ENCODE measurements at places on chromosomes 4 and X. TPM values are rescaled to one million over a fixed set of nuclear protein-coding genes. Genes with fewer than 3 reads are reported as not detected.

ATOH1 gene
- total RNA-seq: not detected

TRIML2 gene
- not detected for total RNA-seq

DNA sequence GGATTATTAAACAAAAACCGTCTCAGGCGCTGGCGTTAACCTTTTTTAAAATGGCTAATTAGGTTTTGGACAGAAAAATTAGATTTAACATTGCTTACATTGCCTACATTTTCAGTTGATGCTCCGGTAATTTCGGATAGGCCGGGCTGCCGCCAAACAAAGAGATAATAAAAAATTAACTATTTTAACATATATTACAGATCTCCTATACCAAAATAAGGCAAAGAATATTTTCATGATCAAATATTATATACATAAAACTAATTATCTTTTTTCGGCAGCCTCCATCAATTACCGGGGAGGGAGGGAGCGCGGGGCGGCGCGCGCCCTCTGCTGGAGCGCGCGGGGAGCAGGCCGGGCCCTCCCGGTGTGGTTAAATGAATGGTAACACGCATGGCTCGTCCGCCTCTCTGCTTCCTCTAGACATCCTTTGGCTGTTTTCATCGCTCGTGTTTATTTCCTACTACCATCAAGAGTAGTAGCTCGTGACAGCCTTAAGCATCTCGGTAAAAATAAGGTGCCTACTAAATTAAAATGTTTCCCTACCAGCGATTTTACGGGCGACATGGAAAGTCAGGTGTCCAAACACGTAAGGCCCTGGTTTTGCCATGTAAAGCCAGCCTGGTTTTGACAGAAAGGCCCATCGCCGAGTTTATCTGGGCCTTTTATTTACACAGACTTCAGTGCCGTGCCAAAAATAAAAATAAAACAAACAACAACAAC is 52.4 kb upstream of the TMEM33 start:
- DNase-seq: no peak

- DNase-seq: no peak
Measured at GRCh38 chrX:129958814-129959492, 23.5 kb upstream of the BCORL1 start.

POLN gene
- 0.61 TPM for total RNA-seq

GPRASP3 gene
- 0.22 TPM for total RNA-seq

DNA sequence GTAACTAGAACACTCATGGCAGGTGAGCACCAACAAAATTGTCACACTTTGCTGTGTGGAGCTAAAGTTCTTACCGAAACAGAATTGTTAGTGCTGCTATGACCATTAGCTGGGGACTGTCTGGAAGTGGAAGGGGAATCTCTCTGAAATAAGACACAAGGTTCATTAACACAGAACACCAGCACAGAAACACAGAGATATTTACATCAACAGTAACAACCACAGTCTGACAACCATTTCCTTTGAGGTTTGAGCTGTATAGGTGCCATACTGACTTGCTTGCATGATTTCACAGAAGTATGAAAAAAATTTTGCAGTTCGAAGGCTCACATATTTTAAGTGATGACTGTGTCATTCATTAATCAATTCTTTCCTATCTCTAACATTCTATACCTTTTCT is 109.8 kb downstream of the NYX start:
- no peak for DNase-seq

- DNase-seq: peak; percentile 77
Measured at GRCh38 chr4:16916719-16917337, 18.4 kb upstream of the LDB2 start.

DNA sequence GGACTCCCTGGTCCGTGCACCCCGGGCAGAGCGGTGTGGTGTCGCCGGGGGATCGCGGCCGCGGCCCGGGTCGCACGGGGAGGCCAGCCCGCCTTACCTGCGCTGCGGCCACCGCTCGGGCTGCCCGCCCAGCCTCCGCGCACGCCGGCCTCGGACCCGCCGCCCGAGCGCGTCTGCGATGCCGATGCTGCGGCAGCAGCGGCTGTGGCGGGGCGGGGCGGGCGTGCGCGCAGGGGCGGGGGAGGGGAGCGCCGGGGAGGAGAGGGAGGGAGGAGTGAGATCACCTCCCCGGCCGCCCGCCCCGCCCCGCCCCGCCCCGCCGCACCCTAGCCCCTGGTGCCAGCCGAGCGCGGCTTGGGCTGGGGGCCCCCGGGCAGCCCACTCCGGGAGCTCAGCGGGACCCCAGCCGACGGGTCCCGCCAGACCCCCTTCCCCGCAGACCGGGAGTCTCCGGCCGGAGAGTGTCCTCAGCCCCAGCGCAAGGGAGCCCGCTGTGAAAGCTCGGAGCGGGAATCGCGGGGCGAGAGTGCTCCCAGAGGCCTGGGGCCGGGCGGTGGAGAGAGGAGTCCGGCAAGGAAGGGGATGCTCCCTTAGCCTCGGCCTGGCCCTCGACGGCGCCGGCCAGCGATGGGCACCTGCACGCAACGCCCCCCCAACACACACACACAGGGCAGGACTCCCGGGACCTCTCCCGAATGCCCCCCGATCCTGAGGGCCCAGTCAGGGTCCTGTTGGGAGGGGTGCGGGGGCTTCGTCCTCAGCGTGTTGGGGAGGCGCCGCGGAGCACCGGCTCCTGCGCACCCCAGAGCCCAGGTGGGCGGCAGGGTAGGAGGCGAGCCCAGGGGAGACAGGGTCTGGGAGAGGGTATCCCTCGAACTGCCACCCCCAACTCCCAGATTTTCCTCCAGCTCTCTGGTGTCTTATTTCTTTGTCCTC is at the start of gene L1CAM:
Gene L1CAM (minus strand): TSS at position 206 of the 936 bp plus-strand sequence. CDS start 10,337 bp downstream, outside the sequence.
- no peak for DNase-seq

GRCh38 chr4:85642356-85643100 is 167.6 kb downstream of the ARHGAP24 start:
- DNase-seq: no peak

GRCh38 chrX:69170319-69170718 is 5.1 kb upstream of the PJA1 start:
- no peak for DNase-seq

DNA sequence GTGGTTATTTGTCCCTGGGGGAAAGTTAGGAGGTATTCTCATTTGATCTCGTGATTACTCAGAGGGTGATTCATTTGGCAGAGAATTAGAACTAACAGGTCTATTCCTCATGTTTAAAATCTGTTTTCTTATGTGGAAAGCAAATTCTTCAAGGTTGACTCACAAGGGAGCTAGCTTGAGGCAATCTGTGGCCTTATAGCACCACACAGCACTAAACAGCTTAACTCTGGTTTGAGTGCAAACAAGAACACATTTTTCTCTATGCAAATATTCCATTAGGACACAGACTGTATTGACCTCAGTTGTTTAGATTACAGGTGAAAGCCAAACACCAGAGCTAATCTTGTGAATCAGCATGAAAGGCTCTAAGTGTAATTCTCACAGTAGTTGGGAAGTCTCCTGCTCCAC is 694.4 kb upstream of the POU3F4 start:
- DNase-seq: peak; percentile 80

DNA sequence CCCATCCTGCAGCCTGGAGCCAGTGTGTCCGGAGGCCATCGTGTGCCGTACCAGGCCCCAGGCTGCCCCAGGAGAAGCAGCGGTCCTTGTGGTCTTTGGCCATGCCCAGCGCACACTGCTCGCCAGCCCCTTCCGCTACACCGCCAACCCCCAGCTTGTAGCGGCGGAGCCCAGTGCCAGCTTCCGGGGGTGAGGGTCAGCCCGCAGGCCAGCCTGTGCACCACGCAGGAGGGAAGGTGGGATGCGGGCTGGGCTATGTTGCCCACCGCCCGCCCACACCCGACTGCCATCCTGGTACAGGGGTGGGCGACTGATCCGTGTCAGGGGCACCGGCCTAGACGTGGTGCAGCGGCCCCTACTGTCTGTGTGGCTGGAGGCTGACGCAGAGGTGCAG is 7.6 kb upstream of the SRPK3 start:
- no peak for DNase-seq

ARMCX1 gene
- 19.6 TPM for total RNA-seq

GRCh38 chr4:89000844-89001360 is 56.1 kb downstream of the FAM13A start:
- peak; percentile 8 for DNase-seq

DNA sequence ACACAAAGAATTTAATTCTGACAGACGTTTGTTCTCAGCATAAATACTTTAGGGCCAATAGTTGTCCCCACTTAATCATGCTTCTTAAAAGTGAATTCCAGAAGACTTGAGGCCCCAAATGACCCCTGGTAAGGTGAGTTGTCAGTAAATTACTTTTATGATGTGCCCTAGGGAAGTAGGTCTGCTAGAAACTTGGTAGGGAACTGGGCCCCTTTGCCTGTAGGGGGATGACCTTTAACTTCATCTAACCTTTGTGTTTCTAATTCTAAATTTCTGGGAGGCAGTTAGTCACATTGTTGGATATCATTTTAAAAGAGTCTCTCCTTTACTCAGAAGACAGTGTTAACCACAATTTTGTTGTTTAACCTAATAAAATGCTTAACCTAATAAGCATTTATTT is 28.8 kb downstream of the HHIP start:
- no peak for DNase-seq

DNA sequence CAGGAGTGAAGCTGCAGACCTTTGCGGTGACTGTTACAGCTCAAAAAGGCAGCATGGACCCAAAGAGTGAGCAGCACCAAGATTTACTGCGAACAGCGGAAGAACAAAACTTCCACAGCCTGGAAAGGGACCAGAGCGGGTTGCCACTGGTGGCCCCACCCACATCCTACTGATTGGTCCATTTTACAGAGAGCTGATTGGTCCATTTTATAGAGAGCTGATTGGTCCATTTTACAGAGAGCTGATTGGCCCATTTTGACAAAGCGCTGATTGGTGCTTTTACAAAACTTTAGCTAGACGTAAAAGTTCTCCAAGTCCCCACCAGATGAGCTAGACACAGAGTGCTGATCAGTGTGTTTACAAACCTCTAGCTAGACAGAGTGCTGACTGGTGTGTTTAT is 134.2 kb upstream of the FRG1 start:
- DNase-seq: no peak

- DNase-seq: no peak
Measured at GRCh38 chr4:174157106-174157607, 126.3 kb downstream of the FBXO8 start.

TIMP1 gene
- 245 TPM for total RNA-seq

RBM41 gene
- 9.8 TPM for total RNA-seq

DNA sequence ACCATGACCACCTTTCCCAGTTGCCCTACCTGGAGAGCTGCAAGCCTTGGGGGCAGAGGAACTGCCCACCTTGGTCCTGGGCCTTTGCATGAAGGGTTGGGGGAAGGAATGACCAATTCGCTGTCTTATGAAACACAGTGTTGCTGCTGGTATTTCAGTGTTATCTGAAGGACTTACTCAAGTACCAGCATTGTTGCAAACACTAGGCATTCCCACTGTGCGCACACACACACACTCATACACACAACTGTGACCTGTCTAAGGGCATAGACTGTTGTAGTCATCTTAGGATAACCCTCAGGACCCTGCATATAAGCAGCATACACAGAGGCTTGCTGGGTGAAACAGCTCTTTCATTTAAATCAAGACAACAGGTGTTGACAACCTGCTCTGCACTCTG is 210.9 kb downstream of the EVC2 start:
- no peak for DNase-seq

MAGEB10 gene
- total RNA-seq: not detected

DNA sequence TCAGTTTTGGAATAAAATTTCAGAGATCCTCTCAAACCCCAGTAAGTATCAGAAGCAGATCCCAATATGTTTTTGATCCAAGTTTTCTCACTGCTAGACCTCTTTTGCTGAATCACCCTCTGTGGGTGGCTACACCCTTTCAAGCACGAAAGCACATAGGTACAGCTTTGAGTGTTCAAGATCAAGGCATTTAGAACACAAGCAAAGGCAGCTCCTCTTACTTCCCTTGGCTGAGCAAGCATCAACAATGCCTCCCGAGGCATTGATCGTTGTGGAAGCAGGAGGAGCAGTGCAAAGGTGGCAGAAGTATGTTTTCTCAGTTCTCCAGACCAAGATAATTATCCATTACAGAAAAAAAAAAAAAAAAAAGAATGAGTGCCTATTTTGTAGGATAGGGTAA is 72.0 kb upstream of the TSPAN7 start:
- no peak for DNase-seq

PDZD4 gene
- total RNA-seq: 0.09 TPM

- no peak for DNase-seq
Measured at GRCh38 chrX:53050841-53051240, 2.3 kb downstream of the GPR173 start.

DNA sequence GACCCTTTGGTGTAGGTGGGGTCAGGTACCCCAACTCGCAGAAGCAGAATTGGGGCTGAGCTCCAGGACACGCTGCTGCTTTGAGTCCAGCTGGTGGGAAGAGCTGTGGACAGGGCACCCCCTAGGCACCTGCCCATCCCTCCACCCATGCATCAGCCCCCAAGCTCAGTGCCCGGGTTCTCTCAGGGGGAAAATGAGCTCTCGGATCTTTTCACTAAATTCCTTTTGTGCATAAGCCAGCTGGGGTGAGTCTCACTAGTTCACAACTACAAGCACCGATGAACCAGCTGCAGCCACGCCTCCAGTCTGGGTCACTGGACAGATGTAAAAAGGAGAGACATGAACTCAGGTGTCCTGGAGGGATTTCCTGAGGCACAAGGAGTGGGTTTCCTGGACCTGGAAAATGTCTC is 286.8 kb downstream of the CRLF2 start:
- no peak for DNase-seq

DNA sequence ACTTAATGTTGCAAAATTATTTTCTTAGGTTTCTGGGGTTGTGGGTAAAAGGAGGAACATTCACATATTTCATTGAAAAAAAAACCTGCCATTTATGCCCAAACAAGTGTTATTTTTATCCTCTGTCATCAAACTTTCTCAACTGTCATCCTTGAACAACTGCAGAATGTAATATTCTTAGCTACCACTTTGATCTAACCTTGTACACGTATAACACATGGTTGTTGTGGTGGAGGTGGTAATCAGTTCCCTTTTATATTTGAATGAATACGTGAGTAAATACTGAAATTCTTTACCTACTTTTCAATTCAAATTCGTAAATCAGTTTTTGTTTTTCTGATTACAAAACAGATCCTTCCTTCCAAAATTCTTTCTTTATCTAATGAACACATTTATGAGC is 3.8 kb upstream of the AMMECR1 start:
- DNase-seq: no peak

CXCL8 gene
- 26.4 TPM for total RNA-seq

LRCH2 gene
- total RNA-seq: 0.03 TPM

Data from SJSA1 (cell line).